CD4-positive, alpha-beta T cell treated with Interleukin-4 for 4 hours (primary cell): ENCODE measurements at places on chromosomes 16 and 17.

- no peak for DNase-seq
These were observed 10.3 kb downstream of the KIFC3 start for GRCh38 chr16:57791893-57792461.

DNA sequence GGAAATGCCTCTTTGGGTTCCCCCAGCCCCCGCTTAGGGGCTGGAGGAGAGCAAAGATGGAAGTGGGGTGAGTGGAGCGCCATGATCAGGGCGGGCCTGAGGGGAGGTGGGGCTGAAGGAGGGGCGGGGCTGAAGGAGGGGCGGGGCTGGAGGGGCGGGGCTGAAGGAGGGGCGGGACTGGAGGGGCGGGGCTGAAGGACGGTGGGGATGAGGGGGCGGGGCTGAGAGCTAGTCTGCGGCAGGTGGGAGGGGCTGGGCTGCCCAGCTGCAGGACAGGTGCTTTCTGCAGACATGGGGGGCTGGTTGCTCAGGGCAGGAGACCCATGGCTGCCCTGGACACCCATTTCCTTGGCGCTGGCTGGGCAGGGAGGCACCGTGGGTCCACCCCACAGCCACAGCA lies 39.1 kb upstream of the PABPN1L start:
- no peak for DNase-seq

- no peak for DNase-seq
These were observed 6.7 kb upstream of the RPL38 start for GRCh38 chr17:74196541-74197317.

DNA sequence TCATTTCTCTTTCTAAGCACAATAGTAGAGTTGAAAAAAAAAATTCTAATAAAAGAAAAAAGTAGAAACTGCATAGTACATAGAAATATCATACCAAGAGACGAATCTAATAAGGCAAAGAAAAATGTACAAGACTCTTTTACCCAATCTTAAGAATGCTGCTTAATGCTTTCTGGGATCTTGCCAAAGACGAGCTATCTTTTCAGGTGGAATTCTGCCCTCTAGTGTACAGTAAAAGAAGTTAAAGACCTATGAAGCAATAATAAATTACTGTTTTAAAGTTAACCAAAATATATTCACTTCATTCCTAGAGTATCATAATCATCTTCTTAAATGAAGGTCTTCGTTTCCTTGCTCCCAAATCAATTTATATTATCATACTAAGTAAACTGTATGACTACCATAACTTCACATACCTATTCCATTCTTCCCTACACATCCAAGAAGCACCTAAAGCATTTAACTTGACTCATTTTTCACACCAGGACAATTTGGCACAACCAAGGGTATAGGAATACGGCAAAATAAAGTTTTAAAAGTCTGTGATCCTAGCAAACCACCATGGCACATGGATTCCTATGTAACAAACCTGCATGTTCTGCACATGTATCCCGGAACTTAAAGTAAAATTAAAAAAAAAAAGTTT lies 47.7 kb downstream of the CFDP1 start:
- peak; percentile 64 for DNase-seq

GRCh38 chr17:82713071-82713723 lies 3.3 kb upstream of the FN3KRP start:
- no peak for DNase-seq

- no peak for DNase-seq
These were observed 13.0 kb upstream of the ABCA5 start for GRCh38 chr17:69339937-69340336.

DNA sequence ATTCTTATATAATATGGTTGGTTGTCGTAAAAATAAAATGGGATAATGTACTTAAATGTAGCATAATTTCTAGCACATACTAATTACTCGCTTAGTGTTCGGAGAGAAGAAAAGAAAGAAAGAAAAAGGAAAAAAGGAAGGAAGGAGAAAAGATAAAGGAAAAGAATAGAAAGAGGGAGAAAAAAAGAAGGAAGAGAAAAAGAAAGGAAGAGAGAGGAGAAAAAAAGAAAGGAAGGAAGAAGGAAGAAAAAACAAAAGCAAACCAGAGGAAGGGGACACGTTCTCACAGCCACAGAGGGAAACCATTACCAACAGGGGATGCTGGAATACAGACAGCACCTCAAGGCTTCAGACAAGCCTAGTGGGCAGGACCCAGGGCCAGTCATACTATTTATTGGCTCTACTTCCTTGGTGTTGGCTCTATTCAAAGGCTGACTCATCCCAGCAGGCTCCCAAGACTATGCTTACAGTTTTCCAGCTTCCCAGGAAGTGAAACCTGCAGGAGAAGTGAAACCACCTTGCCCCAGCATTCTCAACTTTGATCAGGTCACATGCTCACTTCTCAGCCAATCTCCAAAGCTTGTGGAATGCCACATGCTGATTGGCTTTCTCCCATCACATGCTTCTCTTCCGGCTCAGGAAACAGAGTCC lies 273.5 kb upstream of the IRX5 start:
- DNase-seq: no peak

- DNase-seq: peak; percentile 44
These were observed 2.7 kb downstream of the NDUFAF8 start for GRCh38 chr17:81241648-81242420.

- DNase-seq: peak; percentile 74
These were observed 41.7 kb downstream of the HEATR6 start for GRCh38 chr17:60036796-60037677.

DNA sequence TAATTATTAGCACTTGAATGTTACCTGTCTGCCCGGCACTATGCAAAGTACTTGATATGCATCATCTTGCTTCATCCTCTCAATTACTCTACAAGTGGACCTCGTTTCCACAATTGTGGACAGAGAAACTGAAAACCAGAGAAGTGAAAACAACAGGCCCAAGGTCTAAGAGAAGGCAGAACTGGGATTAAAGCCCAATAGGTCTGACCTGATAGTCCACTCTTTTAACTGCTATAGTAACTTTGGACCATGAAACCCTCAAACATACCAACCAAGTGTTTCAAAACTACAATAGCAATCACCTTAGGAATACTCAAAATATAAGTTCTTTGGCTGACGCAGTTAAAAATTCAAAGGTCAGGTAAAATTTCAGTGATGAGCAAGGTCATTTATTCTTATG lies 7.3 kb downstream of the STAT3 start:
- DNase-seq: no peak

GRCh38 chr16:31079342-31079944 lies 5.2 kb downstream of the ZNF646 start:
- no peak for DNase-seq

DNA sequence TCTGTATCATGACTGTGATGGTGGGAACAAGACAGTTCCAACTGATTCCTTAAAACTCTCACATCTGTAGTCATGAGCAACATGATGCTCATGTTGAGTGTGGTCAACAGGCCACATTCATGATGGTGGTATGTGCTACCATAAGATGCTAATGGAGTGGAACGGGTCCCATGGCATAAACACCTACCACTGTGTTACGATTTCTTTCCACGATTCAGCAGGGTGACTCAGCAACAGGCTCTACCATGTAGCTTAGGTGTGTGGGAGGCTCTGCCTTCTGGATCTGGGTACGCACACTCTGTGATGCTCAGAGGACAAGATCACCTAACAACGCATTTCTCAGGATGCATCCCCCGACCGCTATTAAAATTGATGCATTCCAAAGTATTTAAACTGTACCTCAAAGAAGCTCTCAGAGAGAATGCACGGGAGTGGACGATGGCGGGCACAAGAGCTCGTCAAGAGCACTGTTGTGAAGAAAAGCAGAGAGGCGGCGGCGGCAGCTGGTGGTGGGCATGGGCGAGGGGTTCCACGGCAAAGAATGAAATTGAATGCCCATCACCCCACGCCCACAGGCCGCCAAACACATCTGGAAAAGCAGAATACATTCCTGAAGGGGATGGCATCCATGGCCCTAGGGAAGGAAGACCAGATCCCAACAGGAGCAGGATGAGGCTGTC lies 133.3 kb downstream of the ZNF778 start:
- DNase-seq: no peak

GRCh38 chr16:27318392-27319256 lies 4.8 kb downstream of the IL4R start:
- DNase-seq: peak; percentile 83

GRCh38 chr17:57993471-57994365 lies 5.7 kb upstream of the VEZF1 start:
- DNase-seq: no peak

DNA sequence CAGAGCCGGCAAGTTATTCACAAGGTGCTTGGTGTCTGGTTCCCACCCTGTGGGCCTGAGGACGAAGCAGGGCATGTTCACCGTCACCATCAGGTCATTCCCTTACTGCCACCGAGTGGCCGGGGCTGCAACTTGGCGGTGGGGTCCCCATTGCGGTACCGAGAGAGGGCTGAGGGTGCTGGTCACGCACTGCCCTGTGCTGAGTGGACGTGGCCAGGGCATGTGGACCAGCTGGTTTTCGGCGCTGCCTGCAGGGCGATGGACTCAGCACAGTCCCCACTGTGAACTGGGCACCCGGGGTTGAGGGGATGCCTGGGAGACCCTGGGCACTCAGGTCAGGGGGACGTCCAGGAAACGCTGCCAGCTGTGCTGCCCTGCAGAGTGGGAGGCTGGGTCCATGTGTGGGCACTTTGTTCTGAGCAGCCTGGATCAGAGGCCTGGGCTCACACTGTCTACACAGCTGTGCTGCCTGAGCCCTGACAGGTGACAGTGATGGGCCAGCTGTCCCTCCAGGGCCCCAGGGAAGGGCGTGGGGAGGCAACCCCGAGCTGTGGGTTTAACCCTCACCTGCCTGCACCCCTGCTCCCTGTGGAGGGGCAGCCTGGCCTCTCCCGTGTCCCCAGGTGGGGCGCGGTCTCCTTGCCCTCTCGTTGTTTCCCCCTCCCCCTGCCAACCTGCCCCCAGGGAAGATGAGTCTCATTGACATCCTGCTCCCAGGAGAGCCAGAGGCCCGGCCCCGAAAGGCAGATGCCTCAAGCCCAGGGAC lies 39.3 kb upstream of the GNG13 start:
- DNase-seq: no peak

DNA sequence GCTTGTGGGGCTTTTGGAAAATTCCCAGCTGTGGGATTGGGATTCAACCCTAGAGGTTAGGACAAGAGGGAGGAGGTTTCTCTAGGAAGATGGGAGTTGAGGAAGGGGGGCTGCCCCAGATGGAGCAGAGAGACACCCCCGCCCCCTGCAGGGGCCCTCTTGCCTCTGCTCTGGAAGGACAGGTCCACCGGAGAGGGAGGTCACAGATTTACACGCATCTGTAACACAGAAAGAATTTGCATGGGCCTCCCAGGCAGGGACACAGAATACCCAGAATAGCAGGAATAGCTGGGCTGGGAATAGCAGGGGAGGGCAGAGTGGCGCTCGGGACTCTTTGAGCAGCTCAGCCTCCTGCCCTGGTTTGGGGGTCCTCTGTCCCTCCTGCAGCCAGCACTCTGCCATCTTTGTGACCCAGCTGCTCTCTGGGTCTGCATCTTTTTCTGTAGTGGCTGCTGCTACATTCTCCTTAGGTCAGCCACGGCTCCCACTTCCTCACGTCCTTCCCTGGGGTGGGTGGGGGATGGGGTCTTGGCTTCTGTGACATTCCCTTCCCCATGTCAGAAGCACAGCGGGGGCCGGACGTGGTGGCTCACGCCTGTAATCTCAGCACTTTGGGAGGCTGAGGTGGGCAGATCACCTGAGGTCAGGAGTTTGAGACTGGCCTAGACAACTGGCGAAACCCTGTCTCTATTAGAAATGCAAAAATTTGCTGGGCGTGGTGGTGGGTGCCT lies 33.9 kb upstream of the PLLP start:
- no peak for DNase-seq

DNA sequence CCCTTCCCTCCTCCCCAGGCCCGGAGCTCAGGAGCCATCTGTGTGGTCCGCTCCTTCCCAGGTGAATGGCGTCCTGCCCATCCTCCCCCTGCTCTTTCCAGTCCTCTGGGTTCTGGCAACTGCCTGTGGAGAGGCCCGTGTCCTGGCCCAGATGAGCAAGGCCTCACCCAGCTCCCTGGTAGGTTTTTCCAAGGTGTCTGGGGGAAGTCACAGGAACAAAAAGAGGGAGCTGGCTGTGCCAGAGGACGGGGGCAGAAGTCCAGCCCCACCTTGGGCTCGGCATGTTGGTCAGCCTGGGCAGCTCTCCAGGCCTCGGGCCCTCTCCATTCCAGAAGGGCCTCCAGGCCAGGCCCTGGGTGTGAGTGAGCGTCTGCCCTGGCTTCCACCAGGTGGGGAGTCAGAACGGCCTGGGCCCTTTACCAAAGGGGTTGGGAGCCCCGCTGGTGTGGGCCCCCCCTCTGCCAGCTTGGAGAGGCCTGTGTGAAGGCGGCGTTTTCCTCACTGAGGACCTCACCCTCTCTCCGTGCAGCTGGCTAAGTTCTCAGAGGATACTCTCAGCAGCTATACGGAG lies 25.1 kb downstream of the CASKIN2 start:
- DNase-seq: no peak

- DNase-seq: no peak
These were observed 17.9 kb downstream of the SLC39A11 start for GRCh38 chr17:73074566-73074965.

- no peak for DNase-seq
These were observed 21.4 kb downstream of the BAHCC1 start for GRCh38 chr17:81416612-81417011.
